IPS-NIHi11 (cell line): ENCODE measurements at places on chromosomes 5 and 9.

GRCh38 chr9:4117835-4118610 is 181.8 kb downstream of the GLIS3 start:
- DNase-seq = peak; percentile 56

DNA sequence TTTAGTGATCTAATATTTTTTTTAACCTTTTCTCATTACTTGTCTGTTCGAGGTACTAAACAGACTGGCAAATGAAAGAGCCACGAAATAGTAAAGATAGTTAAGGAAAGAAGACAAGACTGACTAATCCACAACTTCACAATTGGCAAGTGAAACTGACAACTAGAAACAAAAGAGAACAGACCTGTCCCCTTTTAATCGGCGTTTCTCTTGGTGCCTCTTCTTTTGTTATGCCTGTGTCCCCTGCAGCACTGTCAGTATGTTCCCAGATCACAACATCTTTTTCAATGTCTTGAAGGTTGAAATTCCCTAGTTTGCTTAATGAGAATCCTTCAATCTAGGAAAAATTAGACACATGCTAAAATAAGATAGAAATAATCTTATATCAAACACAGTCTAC is 26.1 kb downstream of the TUT7 start:
- peak; percentile 33 for DNase-seq

DNA sequence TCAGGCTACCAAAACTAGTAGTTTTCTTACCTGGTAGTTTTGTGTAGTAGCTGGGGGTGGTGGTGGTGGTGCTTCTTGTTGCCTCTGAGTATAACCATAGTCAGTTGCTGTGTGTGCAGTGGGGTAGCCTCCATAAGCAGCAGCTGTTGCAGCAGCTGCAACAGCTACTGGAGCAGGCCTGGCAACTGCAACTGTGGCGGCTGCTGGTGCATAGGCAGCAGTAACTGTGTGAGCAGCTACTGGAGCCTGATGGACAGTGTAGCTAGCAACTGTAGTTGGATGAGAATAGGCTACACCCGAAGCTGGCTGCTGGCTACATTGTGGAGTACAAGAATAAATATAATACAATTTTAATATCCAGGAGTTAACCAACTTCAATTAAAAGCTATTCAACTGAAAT is 24.7 kb downstream of the ZFR start:
- no peak for DNase-seq

GRCh38 chr9:29211580-29212396 is 1638.5 kb upstream of the C9orf72 start:
- DNase-seq = peak; percentile 79

- DNase-seq = no peak
These were observed 379.1 kb upstream of the KIF2A start for GRCh38 chr5:61926911-61927310.

- no peak for DNase-seq
These were observed 16.1 kb downstream of the GDA start for GRCh38 chr9:72165326-72165725.

- DNase-seq = no peak
These were observed 144.7 kb upstream of the SHB start for GRCh38 chr9:38213631-38214299.

- DNase-seq = no peak
These were observed 205.9 kb upstream of the TMEM161B start for GRCh38 chr5:88474574-88474973.

- DNase-seq = no peak
These were observed 637.1 kb upstream of the CCNG1 start for GRCh38 chr5:162800301-162800700.

DNA sequence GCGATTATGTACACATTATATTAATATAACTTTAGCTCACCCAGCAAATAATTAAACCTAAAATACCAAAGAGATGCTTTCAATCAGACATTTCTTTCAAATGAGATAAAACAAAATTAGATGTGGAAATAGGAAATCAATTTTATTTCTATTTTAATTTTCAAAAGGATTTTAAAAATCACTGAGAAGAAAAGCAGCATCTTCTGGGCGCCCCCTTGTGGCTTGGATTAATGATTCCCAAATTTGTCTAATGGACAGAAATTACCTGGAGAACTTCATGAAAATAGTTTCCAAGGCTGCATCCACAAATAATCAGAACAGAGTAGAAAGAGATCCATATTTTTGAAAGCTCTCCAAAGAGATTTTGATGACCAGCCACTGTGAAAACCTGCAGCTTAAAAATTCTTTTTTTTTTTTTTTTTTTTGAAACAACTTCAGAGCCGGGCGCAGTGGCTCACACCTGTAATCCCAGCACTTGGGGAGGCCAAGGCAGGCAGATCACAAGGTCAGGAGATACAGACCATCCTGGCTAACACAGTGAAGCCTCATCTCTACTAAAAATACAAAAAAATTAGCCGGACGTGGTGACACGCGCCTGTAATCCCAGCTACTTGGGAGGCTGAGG is 50.9 kb upstream of the CEMIP2 start:
- DNase-seq = peak; percentile 20

DNA sequence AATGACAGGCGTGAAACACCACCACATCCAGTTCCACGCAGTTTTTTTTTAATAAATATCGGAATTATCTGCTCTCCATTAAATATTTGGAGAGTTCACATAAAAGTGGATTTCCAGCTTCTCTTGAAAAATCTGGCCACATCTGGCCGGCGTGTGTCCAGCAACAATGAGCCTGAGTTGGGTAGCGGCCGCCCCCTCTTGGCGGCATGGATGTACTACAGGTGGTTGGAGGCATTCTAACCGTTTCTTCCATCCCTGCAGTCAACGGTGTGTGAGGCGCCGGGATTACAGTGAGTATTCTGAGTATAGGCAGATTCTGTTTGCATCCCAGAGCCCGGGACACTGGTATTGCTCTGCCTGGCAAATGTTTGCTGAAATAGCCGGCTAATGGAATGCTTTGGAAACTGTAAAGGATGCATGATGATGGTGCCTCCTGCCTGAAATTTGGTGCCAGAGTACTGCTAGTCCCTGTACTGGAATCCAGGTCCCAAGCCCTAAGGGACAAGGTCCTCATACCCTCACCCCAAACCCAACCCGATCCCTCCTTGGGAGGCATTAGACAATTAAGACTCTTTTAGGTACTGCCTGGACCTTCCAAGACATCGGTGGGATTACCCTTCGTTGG is 13.6 kb upstream of the GM2A start:
- peak; percentile 79 for DNase-seq

GRCh38 chr9:96491079-96491879 is 41.3 kb downstream of the HABP4 start:
- no peak for DNase-seq

DNA sequence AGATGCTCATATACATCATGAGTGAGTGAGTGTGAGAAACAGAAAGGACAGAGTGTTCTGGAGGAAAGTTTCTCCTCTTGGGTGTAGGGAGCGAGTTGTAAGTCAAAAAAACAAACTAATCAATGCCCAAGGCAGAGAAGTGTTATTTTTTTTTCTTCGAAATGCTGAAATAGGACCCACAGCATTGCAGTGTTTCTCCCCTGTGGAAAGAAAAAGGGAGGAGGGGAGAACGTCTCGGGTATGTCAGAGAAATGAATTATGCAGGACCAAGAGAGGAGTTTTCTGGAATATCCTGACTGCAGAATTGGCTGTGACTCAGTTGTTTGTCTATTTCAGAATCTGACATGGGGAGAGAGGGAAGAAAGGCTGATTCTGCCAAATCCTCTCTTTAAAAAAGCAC is 337.9 kb upstream of the RFX3 start:
- DNase-seq = no peak

GRCh38 chr5:114010362-114010761 is 351.5 kb upstream of the KCNN2 start:
- DNase-seq = no peak

GRCh38 chr9:85008215-85008614 is 338.7 kb downstream of the NTRK2 start:
- no peak for DNase-seq

DNA sequence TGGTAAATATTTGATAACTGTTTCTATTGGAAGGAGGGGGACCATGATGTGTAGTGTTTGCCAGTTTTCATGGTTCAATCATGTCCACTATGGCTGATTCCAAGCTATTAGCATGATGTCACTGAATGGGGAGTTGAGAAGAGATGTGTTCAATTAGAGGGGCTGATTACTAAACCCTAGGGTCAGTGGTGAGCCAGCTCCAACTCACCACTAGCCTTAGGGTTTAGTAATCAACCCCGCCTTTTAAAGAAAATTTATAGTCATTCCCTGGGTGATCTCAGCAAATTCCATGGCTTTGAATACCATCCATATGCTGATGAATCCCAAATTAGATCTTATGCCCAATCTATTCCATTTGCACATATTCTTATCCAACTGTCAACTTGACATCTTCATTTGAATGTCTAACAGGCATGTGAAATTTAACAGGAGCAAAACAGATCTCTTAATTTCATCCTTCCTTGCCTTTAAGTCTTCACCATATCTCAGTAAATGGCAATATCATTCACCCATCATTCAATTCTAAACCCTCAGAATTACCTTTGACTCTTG is 98.8 kb downstream of the GCNT1 start:
- DNase-seq = no peak

GRCh38 chr5:90020575-90021538 is 388.7 kb downstream of the CETN3 start:
- no peak for DNase-seq
